CD4-positive, alpha-beta memory T cell (primary cell): ENCODE measurements at places on chromosomes 12 and 14.

DNA sequence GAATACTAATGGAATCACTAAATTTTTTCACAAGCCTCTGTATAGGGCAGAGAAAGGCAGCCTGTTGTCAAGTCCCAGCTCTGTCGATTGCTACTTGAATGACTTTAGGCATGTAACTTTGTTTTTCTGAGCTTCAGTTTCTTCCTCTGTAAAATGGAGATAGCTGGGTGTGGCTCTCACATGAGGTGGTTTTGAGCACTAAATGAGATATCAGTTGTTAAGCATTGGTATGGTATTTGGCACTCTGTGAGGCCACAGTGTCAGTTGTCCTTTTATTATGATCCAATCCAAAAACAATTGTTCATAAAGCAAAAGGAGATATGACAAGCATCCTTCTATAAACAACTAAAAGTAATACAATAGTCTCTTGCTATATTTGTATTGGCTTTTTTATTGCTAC is 120.6 kb downstream of the DUSP6 start:
- no peak for DNase-seq

- no peak for DNase-seq
Measured at GRCh38 chr14:77284466-77284865, 13.5 kb upstream of the NGB start.

- DNase-seq = peak; percentile 35
Measured at GRCh38 chr12:122412851-122413433, 9.5 kb downstream of the CLIP1 start.

GRCh38 chr14:69101331-69101826 is 51.5 kb downstream of the DCAF5 start:
- peak; percentile 13 for DNase-seq

- no peak for DNase-seq
Measured at GRCh38 chr14:61646366-61647116, 48.8 kb upstream of the HIF1A start.

DNA sequence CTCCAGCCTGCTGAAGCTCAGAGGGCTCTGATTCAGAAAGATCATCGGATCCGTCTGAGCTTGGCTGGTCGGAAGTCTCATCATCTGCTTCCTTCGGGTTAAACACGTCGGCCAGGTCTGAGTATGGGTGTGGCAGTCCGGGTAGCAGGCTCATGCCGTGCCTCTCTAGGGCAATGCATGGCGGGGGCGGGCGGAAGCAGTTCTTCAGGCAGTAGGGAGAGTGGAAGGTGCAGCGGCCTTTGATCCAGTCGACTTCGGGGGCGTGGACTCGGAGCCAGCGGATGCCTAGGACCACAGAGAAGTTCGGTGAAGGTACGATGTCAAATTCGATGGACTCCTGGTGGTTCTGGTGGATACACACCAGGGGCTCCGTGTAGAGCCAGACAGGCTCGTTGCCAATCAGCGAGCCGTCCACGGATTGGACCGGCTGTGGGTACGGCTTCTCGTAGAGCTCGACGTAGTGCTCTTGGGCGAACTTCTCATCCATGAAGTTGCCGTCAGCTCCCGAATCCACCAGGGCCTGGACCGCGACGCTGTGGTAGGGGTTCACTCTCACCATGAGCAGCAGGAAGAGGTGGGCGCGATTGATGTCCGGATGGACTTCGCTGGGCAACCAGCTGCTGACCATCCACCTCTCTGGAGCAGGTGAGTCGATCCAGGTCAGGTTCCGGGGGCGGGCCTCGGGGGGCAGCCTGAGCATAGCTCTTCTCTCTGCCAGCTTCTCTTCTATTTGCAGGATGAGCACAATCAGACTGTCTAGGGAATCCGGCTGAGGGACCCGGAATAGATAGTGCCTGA is 20.3 kb downstream of the RTL1 start:
- no peak for DNase-seq
